ENCODE measurements at places on chromosomes 2 and 18.
A peak's percentile ranks its signal among the peaks of the same experiment; 100 is the strongest.

- DNase-seq: no peak
Measured at GRCh38 chr2:222701721-222702131, 30.3 kb downstream of the MOGAT1 start.

DNA sequence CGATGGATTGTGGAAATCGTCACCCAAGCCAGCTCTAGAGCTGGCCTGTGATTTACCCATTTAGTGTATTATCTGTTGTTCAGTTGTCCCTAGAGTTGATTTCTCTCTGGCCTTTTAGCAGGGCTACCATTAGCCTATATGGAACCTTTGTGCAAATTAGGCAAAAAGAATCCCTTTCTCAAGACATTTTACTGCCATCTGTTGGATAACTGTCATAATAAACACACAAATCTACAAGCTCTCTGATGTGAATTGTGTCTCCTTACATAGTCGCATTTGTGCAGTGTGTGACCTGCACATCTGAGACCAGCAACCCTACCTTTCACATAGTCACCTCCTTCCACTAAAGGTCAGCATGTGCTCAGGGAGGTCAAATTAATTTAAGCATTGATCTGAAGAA, 34.0 kb downstream of the LOXHD1 start:
- no peak for DNase-seq

DNA sequence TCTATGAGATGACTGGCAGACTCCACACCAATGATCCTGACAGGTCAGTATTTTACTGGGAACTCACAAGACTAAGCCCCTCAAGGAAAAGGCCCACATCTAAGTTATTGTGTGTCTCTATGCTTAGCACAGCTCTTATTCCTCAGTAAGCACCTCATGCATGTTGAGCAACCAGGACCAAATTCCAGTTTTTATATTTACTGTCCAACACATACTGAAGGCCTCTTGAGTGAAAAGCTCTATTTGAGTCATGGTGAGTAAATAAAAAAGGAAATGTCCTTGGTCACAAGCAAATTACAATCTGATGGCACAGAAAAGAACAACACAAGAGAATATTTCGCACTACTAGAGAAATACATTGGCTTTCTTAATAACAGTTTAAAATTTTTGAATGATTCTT, 87.9 kb upstream of the ETAA1 start:
- no peak for DNase-seq

DNA sequence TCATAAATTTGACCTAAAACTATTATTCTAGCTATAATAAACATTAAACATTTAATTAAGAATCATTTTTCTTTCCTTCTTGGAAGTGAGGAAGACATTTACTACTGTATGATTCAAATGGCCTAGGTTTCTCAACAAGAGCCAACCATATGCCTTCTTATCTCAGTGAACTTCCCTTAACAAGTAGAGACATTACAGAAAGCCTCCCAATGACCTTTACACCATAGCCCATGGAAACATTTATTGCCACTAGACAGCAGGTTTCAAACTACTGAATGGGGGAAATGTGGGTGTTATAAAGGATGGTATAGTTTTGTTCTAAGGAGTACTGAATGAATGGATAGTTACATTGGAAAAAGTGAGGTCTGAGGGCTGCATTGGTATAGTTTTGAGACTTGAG, 349.4 kb upstream of the SPRED2 start:
- DNase-seq: no peak

- DNase-seq: no peak
Measured at GRCh38 chr2:74893332-74893731, 59.4 kb downstream of the HK2 start.

DNA sequence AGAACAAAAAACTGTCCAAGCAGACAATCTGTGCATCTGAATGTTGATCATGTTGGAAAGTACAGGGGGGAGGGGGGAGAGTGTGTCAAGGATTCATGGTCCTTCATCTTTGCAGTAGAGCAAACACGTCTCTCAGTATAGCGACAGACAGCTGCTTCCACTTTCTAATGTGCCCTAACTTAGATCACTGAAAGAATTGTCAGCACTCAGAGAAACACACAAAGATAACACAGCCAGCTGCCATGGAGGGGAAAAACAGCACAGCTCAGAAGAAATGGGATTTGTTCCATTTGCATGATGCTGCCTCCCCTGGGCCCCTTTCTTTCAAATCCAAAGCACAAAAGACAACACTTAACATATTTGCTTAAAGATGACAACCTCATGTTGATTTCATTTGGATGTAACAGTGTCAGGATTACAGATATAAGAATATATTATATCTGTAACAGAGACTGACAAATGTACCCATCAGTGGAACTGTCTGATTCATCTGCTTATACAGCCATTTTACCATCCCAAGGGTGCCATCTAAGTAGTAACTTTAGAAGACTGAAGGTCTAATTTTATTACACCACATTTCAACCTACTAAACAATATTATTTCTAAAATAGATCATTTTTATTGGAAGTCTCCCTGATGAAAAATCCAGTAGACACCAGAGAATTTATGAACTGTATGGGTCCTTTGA, 17.7 kb downstream of the FIGN start:
- DNase-seq: no peak

DNA sequence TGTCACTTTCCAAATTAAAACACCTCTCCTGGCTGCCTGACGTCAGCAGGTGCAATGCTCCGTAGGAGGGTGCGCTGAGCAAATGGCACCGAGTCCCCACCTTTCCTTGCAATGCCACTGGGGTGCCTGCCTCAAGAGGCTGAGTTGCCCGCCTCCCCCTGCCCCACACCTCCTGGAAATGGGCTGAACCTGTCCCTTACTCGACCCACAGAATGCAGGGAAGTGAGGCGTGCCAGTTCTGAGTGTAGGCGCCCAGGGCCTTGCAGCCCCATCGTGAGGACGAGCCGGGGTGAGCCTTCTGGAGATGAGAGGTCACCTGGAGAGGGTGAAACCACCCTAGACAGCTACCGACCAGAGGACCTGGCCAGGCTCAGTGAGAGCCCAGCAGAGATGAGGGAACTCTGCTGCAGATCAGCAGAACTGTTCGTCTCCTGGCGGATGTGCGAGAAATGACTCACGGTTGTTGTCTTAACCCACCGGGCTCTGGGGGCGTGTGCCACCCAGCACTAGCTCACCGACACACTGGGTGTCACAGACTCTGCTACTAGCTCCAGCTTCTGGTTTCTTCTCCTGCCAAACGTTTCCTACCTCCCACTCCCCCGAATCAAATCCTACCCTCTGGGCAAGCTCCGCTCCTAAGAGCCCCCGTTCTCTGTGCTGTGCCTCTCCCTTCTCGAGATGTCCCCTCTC, 168.7 kb upstream of the HDAC4 start:
- no peak for DNase-seq

- DNase-seq: no peak
Measured at GRCh38 chr2:68157002-68157401, 686 bp upstream of the PNO1 start.

DNA sequence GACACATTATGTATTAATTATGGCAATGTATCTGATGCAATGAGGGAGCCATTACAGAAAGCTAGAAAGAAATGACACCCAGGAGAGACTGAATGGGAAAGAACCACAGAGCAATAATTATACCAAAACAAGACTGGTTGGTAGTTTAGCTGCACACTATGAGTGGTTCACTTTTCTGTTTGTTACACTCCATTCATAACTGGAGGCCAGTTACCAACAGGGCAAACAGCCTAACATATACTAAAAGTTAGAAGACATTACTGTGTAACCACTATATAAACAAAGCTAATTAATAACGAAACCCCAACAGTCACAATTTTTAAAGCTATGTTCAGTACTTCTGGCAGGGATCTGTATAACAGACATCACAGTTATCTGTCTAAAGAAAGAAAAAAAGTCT, 49.4 kb downstream of the NBAS start:
- DNase-seq: no peak

- no peak for DNase-seq
Measured at GRCh38 chr2:96374211-96374951, 38.8 kb downstream of the NCAPH start.

GRCh38 chr2:97645112-97645694, 659 bp upstream of the COX5B start:
- DNase-seq: peak; percentile 74

- DNase-seq: peak; percentile 84
Measured at GRCh38 chr18:79380816-79381806, 14.6 kb upstream of the NFATC1 start.

- no peak for DNase-seq
Measured at GRCh38 chr2:130798472-130799218, 38.1 kb upstream of the ARHGEF4 start.

DNA sequence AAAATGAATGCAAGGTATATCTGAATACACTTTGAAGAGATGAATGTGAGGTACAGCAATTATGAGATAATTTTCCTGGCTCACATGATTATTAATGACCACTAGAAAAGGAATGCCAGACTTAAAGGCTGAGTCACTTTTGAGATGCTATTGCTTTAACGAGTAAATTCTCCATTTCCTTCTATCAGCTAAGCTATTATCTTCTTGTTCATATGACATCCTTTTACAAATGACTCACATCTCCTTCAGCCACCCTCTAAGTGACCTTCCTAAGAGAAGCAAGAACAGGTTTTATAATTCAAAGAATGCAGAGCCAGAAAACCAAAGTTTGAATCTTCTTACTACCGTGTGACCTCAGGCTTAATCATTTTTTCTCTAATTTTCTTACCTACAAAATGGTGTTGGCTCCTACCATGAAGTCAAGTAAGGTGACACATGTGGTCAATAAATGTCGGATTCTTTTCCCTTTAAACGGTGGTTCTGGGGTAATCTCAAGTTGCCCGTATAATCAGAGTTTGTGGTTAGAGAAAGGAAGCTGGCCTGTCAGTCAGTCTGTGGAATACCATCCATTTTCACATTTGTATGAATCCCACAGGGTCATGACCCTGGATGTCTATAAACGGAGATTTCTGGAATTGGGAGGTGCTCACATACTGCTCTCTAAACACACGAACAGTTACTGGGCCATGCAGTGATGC, 184.0 kb upstream of the PID1 start:
- DNase-seq: no peak

- DNase-seq: no peak
Measured at GRCh38 chr2:8506746-8507145, 175.1 kb upstream of the ID2 start.

GRCh38 chr2:70768590-70769085, 638 bp upstream of the ADD2 start:
- DNase-seq: no peak

DNA sequence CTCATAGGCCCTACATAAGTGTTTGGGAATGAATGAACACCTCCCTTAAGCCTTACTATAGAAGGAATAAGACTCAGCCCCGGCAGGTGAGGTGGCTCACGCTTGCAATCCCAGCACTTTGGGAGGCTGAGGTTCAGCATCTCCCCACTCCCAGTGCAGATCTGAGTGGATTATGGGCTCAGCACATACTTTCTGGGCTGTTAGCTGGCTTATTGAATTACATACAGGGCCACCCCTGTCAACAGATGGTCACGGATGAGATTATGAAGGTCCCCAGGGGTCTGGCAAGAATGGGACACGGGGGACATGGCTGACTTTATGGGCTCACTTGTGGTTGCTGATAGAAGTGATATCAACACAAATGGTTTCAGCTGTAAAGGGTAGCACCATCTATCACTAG, 322.3 kb downstream of the TSN start:
- DNase-seq: no peak

DNA sequence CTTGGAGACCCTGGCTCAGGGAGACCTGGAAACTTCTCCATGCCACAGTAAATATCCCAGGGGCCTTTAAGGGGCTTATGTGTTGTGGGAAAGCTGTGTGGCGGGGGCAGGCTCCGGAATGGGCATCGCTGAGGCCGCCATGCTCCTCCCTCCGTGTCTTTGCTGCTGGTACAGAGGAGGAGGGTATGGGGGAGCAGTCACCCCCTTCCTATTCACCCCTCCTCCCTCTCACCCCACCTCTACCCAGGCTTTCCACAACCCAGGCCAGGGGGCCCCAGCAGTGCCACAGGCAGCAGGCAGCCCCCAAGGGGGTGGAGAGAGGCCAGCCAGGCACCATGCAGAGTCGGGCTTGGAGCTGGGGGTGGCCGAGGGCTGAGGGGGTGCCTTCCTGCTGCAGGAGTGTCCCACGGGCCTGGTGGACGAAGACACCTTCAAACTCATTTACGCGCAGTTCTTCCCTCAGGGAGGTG, 28.0 kb upstream of the FAHD2A start:
- DNase-seq: peak; percentile 58

DNA sequence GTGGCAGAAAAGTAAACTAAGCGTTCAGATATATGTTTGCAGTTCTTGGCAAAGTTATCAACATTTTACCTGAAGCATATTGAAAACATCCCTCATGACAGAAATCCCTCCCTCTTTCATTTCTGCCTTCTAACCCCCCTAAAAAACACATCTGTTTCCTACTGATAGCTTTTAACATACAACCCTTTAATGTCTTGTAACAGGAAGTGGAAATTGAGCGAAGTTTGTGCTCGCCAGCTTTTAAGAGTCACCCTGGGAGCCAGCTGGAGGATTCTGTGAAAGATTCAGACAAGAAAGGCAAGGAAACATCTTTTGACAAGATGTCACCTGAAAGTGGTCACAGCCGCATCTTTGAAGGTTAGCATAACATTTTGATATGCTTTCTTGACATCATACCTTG, 247.4 kb downstream of the XIRP2 start:
- no peak for DNase-seq

- no peak for DNase-seq
Measured at GRCh38 chr18:14089191-14089590, 43.0 kb downstream of the ZNF519 start.

GRCh38 chr2:46569061-46569560, 89.7 kb downstream of the TMEM247 start:
- no peak for DNase-seq

- DNase-seq: no peak
Measured at GRCh38 chr18:47708206-47708605, 222.3 kb downstream of the SMAD2 start.

DNA sequence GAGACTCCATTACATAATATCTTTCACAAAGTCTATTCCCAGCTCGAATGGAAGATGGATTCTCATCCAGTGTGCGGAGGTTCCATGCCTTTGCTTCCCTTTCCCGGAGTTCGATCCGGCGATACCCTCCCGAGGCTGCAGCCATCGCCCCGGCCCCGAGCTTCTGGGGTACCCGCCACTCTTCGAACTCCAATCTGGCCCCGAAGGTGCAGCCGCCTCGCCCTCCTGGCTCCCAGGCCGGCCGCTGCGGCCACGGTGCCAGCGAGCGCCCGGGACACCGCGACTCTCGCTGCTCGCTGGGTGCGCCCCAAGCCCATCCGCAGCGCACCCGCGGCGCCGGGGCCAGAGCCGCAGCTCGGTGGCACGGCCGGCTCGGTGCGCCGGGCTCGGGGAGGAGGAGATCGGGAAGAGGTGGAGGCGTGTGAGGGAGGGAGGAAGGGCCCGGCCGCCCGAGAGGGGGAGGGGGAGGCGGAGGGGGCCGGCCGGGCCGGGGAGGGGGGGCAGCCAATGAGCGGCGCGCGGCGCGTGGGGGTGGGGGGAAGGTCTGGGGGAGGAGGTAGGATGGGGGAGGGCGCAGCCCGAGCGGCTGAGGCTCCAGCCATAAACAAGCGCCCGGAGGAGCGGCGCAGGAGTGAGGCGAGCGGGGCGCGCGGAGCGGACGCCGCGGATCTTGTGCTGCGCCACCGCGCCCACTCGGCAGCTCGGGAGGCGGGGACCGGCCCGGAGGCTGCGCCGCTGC, at the start of gene CRIM1:
Gene CRIM1 (plus strand): TSS at position 628 of the 739 bp plus-strand sequence. CDS start 515 bp downstream, outside the sequence.
- peak; percentile 96 for DNase-seq

GRCh38 chr2:9240745-9241144, 34.1 kb downstream of the ASAP2 start:
- no peak for DNase-seq
